ENCODE measurements at places on chromosomes 2 and 18. TPM values are rescaled to one million over a fixed set of nuclear protein-coding genes. Genes with fewer than 3 reads are reported as not detected.

DNA sequence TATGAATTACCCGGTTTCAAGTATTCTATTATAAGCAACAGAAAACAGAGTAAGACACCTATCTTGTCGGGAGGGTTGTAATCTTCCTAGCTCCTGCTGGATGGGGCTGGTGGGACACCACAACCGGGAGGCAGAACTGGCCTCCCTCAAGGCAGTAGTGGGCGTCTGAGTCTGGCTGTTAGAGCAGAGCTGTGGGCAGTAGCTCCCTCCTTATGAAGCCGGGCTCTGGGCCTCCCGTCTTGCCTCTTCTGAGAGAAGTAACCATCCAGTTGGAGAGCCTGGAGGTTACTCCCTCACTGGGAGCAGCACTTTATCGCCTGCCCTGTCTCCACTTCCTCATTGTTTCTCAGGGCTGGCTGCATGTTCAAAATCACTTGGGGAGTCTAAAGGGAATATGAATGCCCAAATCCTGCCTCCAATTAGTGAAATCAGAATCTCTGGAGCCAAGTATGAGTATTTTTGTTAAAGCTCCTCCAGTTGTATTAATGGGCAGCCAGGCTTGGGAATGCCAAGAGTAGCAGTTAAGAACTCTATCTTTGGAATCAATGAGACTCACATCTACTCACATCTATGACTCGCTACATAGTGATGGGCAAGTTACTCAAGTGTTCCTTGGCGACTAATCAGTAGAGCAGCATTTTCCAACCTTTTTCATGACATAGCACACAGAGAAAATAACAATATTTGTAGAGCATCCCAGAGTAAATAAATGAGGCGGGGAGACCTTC, 27.3 kb upstream of the NRP2 start:
- DNase-seq: no peak

DNA sequence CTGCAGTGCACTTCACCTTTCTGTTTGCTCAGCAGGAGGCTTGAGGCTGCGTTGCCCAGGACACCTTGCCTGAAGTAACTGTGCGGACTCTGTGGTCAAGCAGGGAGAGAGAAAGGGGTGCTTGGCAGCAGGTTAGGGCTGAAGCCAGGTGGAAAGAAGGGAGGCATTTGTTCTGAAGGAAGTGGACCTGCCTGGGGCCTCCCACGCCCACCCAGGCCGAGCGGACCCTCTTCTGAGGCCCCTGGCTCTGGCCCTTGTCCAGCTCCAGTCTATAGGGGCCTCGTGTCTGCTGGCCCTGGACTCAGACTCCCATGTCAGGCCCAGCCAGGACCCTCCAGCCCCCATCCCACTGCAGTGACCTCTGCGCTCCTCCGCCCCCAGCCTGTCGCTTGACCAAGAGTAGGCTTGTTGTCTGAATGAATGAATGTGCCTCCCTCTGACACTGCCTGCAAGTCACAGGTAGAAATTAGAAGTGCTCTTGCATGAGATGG, 2.5 kb downstream of the SNED1 start:
- no peak for DNase-seq

GRCh38 chr2:118580651-118581050, 266.8 kb downstream of the EN1 start:
- DNase-seq: no peak

GRCh38 chr2:47735912-47736311, 47.0 kb upstream of the MSH6 start:
- DNase-seq: no peak

GRCh38 chr18:8084160-8084559, 517.0 kb downstream of the PTPRM start:
- DNase-seq: no peak

DNA sequence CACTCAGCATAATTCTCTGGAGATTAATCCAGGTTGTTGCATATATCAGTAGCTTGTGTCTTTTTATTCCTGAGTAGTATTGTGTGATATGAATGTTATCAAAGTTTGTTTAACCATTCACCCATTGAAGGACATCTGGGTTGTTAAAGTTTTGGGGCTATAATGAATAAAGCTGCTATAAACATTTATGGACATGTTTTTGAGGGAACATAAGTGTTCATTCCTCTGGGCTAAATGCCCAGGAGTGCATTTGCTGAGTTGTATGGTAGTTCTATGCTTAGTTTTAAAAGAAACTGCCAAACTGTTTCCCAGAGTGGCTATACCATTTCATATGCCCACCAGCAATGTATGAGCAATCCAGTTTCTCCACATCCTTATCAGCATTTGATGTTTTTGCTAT, 21.8 kb upstream of the KCNJ13 start:
- DNase-seq: no peak

DNA sequence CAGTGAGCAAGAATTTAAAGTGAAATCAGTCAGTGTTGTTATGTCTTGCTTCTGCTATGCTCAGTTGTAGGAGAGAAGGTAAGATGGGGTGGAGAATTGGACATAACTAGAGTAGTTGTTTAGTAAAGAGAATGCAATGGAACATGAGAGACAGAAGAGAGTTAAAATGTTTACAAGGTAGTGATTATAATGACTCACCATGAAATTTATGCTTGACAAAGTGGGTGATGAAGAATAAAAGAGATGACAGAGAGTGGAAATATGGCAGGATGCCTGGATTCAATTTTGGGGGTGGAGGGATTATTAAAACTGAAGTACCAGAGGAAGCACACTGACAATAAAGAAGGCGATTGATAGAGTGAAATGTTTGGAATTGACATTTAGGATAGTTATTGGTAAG, 10.6 kb downstream of the SCG2 start:
- no peak for DNase-seq

- DNase-seq: no peak
These were observed 76.3 kb upstream of the DAPL1 start for GRCh38 chr2:158718851-158719250.

DNA sequence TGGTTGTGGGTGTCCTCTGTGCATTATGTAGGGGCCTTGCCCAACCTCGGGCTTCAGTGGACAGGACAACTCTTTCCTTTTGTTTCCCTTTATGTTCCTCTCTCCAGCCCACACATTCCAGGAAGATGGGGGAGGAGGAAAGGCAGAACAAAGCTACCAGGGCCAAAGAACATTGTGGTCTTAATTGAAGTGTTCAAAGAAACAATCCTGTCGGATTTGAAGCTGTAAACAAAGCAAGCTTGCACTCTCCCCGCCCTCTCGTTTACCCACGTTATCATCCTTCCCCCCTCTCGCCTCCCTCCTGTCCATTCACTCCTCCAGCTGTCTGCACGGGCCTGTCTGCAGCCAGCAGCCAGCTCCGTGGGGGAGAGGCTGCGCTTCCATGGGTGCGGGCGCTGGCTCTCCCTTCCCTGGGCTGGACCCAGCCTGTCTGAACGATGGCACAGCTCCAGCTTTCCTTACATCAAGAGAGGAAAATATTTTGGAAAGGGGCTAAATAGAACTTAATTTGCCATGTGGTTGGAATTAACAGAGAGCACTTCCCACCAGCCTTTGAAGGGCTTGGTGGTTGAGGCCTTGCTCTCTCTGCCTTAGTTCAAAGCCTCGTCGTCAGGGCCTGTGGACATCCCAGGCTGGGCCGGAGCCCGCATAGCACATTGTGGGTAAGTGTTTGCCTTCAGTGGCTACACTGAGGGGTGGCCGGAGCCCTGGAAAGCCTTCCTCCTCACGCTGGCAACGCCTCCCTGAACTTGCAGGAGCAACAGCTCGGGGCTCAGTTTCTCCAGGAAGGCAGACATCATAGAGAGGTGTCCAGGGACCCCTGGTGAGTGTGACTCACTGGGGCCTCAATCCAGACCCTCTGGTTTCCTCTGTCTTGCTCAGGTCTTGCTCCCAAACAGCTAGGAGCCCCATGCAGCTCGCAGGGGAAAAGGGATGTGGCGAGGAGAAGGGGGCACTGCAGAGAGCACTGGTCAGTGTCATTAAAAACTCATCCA, 60.6 kb upstream of the HS6ST1 start:
- DNase-seq: peak; percentile 15

- no peak for DNase-seq
These were observed 857 bp upstream of the CROCC2 start for GRCh38 chr2:240905176-240905781.

The MAPRE3 gene
- 2.0 TPM for total RNA-seq

The ANKRD62 gene
- total RNA-seq: not detected

The SCN7A gene
- not detected for total RNA-seq

The TEX44 gene
- not detected for total RNA-seq

The IL36A gene
- total RNA-seq: not detected

The KCNK3 gene
- total RNA-seq: not detected

The LHCGR gene
- total RNA-seq: not detected

The COX7A2L gene
- total RNA-seq: 92.0 TPM

The RFX8 gene
- total RNA-seq: 2.0 TPM

The STAM2 gene
- 19.2 TPM for total RNA-seq
